Progenitor cell of endocrine pancreas (in vitro differentiated cells): ENCODE measurements at places on chromosomes 7 and 10.

- DNase-seq = no peak
Observed at GRCh38 chr7:128108641-128109423, 77.6 kb upstream of the LRRC4 start.

DNA sequence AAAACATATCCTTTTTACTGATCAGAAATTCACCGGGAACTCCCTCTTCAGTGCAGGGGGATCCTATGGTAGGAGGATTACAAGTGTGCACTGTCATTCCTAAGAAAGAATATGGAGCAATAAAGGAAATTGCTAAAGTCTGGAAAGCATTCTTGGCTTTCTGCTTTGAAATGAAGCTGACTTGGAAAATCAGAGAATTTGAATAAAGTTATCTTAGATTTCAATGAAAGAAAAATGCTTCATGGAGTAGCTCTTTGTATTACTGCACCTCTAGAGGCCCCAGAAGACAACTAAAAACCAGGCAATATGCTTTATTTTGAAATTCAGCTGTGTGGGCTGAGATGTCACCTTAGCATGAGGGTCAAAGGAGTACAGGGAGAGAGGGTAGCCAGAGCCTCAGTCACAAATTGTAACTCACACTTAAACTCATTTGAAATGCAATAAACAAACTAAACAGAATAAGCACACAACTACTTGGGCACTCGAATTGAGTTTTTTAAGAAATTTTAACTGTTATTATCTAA, 102.5 kb downstream of the IMMP2L start:
- no peak for DNase-seq

- DNase-seq = no peak
Observed at GRCh38 chr7:42925630-42926029, 6.3 kb downstream of the PSMA2 start.

- DNase-seq = no peak
Observed at GRCh38 chr7:99325001-99325493, 651 bp upstream of the ARPC1A start.

DNA sequence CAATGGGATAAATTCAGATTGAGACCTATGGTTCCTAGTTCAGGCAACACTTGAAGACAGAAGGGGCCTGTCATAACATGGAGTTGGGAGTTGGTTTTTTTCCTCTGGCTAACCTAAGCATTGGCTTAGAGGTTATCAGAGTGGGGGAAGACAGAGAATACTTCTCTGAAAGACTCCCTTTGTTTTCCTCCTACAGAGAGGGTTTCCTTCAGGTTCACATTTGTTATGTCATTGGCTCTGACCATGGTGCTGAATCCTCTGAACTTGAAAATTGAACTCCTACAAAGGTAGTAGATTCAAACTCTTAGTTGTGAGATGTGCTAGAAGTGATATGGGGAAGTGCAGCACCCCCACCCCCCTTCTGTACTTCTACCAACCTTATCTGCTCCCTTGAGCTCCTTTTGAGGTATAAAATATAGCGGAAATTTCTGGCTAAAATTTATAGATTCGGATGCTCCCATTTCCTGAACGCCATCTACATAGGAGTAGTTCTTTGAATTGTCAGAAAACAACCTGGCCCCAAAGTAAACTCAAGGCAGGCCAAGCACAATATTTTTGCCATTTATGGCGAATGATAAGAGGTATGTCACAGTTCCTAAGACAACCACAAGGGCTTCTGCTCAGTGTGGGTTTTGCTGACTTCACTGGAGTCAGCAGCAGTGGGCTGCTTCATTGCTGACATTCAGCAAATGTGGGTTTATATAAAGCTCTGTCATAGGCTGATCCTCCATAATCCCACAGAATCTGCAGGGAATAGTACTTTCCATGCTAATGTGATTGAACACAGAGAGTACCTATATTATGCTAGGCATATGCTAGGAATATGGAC, 131.6 kb upstream of the KLF14 start:
- no peak for DNase-seq

- no peak for DNase-seq
Observed at GRCh38 chr7:68760556-68760955, 837.7 kb upstream of the AUTS2 start.

DNA sequence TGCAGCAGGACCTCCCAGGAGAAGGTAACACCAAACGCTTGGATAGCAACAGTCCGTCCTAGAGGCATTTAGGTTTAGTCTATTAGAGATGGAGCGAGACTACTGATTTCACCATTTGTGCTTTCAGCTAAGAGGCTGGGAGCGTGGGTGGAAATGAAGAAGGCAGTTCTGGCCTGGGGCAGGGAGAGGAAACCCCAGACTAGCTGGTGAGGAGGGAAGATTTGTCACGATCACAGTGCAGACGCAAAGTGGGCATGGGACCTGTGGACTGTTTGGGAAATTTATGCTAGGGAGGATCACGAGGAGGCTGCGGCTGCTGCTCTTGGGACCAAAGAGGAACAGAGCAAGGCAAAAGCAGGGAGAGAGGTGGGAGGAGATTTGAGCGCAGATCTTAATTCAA, 130.4 kb upstream of the AOAH start:
- DNase-seq = no peak

- no peak for DNase-seq
Observed at GRCh38 chr7:141407893-141408292, 143.3 kb upstream of the AGK start.

GRCh38 chr7:42217548-42217947, 19.5 kb downstream of the GLI3 start:
- DNase-seq = no peak
